ENCODE measurements at places on chromosomes 1 and 21.
A peak's percentile ranks its signal among the peaks of the same experiment; 100 is the strongest.

- peak; percentile 86 for DNase-seq
Measured at GRCh38 chr1:12596007-12596821, 21.8 kb downstream of the DHRS3 start.

DNA sequence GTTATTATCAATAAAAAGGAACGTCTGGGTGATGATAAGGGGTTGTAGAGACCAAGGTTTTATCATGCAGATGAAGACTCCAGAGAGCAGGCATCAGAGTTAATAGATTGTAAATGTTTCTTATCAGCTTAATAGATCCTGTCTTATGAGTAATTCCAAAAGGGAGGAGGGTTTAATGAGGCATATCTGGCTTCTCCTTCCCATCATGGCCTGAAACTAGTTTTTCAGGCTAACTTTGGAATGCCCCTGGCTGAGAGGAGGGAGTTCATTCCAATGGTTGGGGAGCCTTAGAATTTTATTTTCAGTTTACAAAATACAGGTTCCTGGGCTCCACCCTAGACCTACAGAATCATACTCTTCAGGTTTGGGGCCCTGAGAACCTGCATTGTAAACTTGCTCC is 13.5 kb downstream of the PLA2G2D start:
- no peak for DNase-seq

DNA sequence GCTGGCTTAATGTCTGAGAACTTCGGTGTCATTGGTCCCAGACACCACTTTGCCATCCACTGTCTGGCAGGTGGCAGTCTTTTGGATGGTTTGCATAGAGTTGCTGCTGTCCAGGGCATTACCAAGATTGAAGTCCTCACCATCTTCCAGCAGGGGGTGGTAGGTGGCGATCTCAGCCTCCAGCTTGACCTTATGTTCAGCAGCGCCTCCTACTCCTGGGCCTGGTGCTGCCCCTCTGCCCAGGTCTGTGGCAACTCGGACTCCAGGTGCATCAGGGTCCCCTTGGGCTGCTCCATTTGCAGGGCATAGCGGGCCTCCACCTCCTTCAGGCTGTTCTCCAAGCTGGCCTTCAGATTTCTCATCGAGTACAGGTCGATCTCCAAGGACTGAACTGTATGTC is 573.3 kb upstream of the NCAM2 start:
- DNase-seq: no peak

DNA sequence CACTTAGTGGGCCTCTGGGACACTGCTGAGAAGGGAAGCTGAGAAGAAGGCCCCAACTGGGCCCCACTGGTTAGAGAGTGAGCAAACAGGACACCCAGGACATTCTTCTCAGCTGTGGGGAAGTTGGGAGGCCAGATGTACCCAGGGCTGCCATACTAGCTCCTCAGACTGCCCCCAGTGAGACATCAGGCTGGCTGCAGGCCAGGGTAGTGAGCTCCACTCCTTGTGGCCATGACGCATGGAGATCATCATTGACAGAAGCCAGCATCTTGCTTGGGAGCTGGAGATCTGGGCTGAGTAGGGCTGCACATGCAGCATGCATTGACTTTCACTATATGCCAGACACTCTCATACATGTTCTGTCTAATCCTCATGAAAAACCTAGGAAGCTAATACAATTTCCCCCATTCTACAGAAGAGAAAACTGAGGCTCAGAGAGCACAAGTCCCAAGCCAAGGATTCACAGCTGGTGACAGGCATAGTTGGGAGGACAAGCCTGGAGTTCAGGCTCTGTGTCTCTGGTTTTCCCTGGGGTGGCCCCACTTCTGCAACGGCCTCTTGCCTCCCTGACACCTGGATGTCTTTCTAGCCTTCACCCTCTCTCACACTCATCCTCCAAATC is 24.1 kb upstream of the MYCL start:
- no peak for DNase-seq

- DNase-seq: no peak
Measured at GRCh38 chr1:41775956-41776585, 142.7 kb downstream of the HIVEP3 start.

- no peak for DNase-seq
Measured at GRCh38 chr1:31750858-31751510, 13.2 kb downstream of the ADGRB2 start.

GRCh38 chr1:238143038-238143437 is 252.3 kb upstream of the ZP4 start:
- DNase-seq: no peak
